ENCODE measurements at places on chromosomes 12 and 14.

DNA sequence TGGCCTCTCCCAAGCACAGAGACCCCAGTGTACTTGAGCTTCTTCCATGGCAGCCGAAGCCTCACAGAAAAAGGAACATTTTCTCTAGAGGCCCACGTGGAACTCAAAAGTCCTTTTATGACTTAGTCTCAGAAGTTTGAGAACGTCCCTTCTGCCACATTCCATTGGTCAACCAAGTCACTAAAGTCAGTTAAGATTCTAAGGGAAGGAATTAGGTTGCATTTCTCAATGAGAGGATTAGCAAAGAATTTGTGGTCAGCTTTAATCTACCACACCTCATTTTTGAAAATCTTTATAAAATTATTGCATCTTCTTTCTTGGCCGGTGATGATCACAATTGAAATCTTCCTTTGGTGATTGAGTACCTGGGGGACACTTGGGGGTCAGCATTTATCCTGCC, 279.9 kb upstream of the TBX3 start:
- DNase-seq = no peak

DNA sequence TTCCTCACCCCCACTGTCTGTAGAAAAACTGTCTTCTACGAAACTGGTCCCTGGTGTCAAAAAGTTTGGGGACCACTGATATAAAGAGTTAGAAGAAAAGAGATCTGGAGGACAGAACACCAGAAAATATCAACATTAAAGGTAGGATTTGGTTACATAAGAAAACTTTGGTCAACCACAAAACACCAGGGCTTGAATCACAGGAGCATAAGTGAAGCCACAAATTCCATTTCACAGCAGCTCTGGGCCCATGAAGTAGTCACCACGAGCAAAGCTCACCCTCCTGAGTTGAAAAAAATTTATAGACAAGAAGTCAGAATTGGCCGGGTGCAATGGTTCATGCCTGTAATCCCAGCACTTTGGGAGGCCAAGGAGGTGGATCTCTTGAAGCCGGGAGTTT, 19.4 kb downstream of the RALGAPA1 start:
- no peak for DNase-seq

DNA sequence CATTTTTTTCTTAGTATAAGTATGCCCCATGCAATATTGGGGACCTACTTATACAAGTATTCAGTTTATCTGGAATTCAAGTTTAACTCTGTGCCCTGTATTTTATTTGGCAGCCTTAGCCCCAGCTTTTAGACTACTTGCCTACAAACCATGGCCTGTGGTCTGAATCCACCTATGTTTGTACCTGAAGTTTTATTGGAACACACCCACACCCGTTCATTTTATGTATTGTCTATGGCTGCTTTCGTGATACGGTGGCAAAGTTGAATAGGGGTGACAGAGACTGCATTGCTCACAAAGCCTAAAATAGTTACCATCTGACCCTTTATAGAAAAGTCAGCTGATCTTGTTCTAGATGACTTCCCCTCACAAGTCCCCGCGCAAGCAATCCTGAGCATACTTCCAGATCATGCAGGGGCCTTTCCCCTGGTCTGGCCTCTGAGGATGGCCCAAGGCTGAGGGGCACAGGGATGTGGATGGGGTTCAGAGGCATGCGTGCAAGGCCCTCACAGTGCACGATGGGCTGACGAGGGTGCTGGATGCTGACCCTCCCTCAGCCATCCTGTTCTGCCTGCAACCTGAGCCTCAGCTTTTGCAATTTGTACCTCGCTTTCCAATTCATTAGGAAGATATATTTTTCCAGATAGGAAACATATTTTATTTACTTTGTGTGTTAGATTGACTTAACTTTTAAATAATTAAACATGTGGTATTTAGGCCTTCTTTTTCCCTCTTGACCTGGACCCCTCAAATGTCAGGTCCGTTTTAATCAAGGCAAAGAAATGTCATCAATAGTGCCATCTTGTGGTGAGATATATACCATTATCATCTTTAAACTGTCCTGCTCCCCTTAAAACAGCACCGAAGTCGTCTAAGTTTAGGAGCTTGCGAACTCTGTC, 527.3 kb upstream of the CCDC196 start:
- DNase-seq = no peak

DNA sequence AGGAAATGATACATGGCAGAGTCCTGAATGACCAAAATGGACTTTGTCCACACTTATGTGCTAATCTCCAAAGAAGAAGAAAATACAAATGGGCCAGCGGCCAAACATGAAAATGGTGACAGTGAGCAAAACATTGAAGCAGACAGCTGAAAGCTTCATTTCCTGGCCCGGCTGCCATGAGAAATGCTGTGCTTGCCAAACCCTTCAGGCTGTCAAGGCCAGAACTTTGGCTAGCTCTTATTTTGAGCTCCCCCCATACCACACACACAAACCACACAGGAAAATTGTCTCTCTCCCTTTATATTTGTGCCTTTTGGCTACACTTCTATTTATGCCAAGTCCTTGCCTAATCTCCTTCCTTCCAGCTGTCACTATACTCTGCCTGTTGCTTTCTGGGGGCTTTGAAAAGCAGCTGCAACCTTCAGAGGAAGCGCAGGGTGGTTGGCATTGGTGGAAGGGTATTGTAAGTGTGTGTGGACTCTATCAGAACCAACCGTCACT, 323.8 kb downstream of the RAD51B start:
- no peak for DNase-seq

DNA sequence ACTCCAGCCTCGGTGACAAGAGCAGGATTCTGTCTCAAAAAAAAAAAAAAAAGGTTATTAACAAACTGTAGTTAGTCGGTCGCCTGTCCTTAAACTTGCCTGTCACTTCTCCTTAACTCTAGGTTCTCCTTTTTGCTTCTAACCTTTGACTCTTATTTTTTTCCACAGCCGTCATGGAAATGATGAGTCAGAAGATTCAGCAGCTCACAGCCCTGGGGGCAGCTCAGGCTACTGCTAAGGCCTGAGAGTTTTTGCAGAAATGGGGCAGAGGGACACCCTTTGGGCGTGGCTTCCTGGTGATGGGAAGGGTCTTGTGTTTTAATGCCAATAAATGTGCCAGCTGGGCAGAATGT, 418 bp upstream of the MYG1 start:
- no peak for DNase-seq

GRCh38 chr14:89167705-89168104, 249.3 kb downstream of the FOXN3 start:
- DNase-seq = no peak

- DNase-seq = no peak
Measured at GRCh38 chr12:32454866-32455265, 55.5 kb downstream of the FGD4 start.

GRCh38 chr12:10395390-10395998, 5.7 kb upstream of the KLRK1 start:
- no peak for DNase-seq

DNA sequence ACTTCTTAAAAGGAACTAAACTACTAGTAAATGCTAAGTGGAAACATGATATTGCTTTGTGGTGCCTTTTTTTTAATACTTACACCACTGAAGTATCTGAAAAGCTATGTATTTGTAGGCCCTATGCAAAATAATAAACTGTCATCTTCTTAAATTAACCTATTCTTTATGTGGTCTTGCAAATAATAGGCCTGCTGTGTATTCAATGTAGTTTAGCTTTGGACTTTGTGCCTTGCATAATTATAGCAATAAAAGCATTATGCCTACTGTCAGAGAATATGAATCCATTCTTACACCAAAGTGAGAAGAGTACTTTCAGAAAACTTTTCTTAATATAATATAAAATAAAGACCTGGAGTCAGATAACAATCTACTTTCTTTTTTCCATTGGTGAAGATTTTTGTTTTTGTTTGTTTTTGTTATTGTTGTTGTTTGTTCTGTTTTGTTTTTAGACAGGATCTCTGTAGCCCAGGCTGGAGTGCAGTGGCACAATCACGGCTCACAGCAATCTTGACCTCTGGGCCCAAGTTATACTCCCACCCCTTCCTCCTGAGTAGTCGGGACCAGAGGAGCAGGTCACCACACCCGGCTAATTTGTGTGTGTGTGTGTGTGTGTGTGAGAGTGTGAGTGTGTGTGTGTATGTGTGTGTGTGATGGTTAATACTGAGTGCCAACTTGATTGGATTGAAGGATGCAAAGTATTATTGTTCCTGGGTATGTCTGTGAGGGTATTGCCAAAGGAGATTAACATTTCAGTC, 213.8 kb downstream of the SLC6A15 start:
- no peak for DNase-seq

- DNase-seq = no peak
Measured at GRCh38 chr14:61929651-61930050, 167.4 kb downstream of the SNAPC1 start.

DNA sequence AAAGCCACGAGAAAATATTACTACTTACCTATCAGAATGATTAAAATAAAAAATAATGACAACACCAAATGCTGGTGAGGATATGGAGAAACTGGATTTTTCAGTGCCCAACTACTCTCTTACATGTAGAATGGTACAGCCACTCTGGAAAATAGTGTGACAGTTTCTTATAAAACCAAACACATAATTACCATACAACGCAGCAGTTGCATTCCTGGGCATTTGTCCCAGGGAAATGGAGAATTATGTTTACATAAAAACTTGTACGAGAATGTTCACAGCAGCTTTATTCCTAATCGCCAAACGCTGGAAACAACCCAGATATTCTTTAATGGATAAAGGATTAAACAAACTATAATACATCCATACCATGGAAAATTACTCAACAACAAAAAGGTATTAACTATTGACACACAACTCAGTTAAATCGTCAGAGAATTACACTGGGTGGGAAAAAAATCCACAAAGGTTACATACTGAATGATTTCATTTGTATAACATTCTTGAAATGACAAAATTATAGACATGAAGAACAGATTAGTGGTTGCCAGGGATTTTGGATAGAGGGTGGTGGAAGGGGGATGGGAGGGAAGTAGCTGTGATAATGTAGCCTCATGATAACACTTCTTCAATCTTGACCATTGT, 35.4 kb downstream of the TAOK3 start:
- DNase-seq = no peak

GRCh38 chr14:76227450-76228050, 75.8 kb downstream of the GPATCH2L start:
- DNase-seq = no peak

DNA sequence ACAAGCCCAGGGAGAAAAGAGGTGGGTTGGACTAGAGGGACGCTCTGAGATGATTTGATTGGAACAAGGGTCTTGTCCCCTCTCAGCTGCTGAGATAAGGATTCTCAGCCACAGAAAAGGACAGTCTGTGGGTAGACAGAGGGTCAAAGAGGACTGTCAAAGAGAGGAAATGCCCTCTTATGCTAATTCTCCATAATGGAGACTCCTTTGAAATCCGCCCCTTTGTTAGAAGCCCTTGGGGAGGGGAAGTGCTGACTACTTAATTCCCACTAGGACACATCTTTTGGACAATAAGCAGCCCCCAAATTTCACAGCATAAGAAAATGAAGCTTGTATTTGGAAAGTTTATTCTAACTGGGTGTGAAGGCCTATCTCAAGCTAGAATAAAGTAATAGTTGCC, 176.6 kb downstream of the KTN1 start:
- no peak for DNase-seq

DNA sequence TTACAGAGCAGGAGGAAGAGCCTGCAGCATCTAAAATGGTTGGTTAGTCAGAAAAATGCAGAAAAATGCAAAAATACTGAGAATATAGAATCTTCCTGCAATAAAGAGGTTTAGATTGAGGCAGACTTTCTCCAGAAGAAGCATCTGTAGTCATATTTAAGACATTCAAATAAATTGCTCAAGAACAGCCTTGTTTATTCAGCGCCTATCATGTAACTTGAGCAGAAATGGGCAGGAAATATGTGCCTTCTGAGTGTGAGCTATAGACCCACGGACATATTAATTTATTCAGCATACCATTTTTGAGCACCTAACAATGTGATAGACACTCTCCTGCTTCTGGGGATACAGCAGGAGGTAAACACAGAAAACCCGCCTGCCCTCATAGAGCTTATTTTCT, 102.0 kb upstream of the HIF1A start:
- no peak for DNase-seq

DNA sequence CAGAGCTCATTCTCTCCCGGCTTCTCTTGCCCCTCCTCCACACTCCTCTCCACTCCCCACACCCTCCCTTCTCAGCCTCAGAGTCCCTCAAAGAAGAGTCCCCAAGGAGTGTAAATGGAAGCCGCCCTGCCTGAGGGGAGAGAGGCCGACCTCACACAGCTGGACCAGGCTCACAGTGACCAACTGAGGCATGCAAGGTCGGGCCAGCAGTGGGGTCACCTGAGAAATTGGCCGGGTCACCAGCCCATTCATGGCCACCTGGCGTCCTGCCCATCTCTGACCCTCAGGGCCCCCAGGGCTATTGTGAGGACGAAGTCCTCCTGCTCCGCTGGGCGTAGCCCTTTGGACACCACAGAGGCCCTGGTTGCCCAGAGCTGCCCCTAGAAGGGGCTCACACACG, 49.5 kb upstream of the NUAK1 start:
- DNase-seq = no peak

GRCh38 chr12:54439521-54440255, 20.6 kb upstream of the ITGA5 start:
- no peak for DNase-seq

- DNase-seq = no peak
Measured at GRCh38 chr14:96574171-96574632, 72.0 kb downstream of the PAPOLA start.

DNA sequence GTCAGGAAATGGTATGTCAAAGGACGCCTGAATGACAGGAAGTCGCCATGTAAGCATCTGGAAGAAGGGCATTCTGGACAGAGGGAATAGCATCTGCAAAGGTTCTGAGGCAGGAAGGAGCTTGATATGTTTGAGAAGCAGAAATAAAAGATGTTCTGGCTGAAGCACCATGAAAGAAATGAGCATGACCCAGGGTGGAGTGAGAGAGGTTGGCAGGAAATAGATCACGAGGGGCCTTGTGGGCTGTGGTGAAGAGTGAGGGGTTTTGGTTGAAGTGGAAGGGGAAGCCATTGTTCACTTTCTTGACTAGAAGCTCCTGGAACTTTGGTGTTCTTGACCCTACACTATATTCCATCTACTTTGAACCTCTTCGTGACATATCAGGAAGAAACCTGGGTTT, 99.4 kb upstream of the PARP11 start:
- DNase-seq = no peak

DNA sequence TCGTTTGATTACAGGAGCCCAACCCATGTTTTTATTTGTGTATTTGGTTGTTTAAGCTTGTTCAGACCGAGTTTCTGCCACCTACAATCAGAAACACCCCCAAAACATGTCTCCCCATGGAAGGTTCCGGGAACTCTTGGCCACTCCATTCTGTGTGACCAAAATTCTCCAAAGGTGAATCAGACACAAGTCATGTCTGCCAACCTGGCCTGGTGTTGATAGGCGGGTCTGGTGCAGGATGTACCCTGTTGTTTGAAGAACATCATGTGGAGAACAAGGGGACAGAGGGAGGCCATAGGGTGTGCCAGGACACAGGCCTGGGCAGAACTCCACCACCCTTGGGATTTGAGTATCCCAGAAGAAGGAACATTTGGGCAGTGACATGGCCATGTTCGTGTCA, 147.1 kb upstream of the MYL2 start:
- DNase-seq = no peak

GRCh38 chr14:37036669-37037341, 135.6 kb downstream of the SLC25A21 start:
- DNase-seq = no peak

DNA sequence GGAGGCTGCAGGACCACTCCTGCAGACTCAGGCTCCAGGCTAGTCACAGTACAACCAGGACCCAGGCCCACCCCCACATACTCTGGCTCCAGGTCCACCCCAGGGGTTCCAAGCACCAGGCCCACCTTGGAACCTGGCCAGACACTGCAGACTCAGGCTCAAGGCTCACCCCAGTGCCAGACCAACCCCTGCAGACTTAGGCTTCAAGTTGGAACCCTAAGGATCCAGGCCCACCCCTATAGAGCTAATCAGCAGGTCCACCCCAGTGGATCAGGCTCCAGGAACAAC, 8.8 kb downstream of the WASHC3 start:
- no peak for DNase-seq

Measured in T-helper 2 cell (primary cell).